ENCODE measurements at places on chromosomes 12 and 14.

GRCh38 chr12:80187660-80188090 is 88.3 kb downstream of the OTOGL start:
- peak; percentile 56 for DNase-seq

GRCh38 chr12:2999265-2999841 is 40.2 kb downstream of the TEAD4 start:
- no peak for DNase-seq

DNA sequence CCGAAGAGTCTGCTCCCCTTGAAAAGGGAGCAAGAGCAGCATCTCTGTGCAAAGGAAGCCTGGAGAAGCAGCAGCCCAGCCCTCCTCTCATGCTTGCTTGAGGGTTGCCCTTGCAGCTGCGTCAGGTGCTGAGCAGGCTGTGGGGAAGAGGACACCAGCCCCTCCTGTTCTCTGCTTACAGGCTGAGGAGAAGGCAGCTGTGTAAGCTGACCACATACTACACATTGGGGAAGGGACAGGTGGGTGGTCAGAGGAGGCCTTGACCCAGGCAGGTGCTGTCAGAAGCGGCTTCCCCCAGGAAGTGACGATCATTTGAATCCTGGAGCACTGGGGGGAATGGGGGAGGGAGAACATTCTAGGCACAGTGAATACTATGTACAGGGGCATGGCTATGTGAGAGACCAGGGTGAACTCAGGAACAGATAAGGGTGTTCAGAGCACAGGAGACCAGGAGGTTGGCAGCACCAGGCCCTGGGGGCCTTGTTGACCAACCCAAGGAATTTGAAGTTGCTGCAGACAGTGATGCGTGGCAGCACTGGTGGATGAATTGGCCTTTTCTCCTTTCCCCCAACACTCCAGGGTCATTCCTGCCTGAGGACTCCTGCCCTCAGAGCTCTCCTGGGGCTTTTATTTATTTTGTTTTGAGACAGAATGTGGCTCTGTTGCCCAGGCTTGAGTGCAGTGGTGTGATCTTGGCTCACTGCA is 2.7 kb upstream of the KLC1 start:
- DNase-seq: no peak

DNA sequence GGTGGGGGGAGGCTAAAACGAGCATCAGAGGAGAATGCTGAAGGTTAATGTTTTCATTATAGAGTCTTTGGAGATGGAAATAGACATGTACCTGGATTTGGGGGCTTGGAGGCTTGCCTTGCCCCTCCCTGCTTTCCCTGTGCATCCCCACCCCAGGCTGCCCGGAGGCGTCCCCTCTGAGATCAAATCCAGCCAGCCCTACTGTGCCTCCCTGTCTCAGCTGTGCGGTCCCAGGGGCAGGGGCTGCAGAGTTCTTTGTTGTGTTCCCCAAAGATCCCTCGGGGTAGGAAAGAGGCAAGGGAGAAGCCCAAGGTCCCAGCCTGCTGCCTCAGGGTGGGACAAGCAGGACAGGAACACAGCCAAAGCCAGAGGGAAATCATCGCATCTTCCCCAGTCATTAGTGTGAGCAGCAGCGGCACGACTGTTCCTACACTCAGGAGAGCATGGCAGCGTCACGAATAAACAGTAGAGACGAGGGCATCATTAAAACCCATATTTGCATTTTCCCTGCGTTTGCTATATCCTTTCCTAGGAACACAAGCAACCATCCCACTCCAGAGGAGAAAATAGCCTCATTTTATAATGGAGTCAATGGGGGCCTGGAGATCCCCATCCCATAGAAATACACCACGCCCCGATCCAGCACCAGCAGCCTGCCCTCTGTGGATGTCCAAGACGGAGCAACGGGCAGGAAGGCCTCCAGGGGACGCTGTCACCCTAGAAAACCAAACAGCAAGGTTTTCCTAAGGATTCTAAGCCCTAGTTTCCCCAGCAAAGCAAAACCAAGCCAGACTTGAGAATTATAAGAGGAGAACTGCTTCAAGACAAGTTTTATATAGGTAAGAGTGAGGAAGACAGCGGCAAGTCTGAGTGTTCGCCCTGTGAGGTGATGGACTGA is 32.4 kb downstream of the ANO2 start:
- DNase-seq: no peak

GRCh38 chr12:48817873-48818830 is at the start of gene CACNB3:
TSS of gene CACNB3 (plus strand) at chr12:48818496. CDS start at chr12:48818930, 434 bp downstream.
- peak; percentile 54 for DNase-seq

- no peak for DNase-seq
These were observed 16.9 kb downstream of the ETV6 start for GRCh38 chr12:11666131-11667050.

GRCh38 chr14:103694572-103695026 is 20.7 kb downstream of the XRCC3 start:
- no peak for DNase-seq

- peak; percentile 83 for DNase-seq
These were observed 47.9 kb downstream of the FGD6 start for GRCh38 chr12:95169368-95169767.

DNA sequence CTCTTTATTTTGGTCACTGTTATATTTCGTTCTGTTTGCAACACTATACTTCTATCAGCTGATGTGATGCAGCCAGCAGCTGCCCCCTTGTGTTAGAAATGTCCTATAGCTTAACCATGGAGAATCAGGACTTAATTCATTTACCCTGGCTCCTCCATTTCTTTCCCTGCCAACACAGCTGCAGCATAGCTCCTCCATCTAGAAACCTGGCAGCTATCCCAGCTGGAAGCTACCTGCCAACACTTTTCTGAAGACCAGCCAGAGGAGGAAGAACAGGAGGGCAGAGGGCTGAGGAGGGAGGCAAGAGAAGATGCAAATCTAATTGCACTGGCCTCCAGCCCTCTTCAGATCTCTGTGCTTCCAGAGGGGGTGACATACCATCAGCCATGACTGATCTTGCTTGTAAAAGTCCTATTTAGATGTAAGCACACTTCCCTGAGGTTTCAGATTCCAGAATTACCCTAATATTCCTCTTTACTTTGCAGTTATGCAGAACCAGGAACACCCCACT is 156.8 kb upstream of the TMEM260 start:
- DNase-seq: peak; percentile 78

DNA sequence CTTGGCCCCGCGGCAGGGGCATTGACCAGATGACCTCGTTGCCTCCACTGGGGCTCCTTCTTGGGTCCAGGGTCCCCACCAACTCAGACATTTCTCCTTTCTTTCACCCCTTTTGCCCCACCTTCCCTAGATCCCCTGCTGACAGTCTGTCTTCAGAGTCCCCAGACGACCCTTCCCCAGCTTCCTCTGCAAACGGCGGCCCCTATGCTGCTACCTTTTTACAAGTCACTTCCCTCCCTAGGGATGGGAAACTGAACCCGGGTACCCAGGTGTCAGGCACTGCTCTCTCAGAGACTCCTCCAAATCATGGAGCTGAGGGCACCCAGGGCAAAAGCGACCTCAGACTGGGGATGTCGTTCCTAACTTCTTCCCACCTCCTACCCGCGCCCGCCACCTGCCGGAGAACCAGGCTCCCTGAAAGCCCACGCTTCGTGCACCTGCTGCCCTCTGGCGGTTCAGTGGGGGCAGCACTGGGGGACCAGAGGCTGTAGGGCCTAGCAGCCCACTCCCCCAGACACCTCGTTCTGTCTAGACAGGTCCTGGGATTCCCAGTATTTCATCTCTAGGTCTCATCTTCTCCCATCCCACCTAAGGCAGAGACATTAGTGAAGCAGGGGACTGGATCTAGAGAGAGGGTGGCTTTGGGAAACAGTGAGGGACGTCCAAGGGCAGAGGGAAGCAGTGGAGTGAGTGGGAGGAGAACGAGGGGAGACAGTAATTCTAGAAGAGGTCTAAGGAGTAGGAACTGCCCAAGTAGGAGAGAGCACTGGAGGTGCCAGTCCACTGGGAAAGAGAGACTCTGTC is 4.9 kb downstream of the ZNF385A start:
- peak; percentile 84 for DNase-seq

- DNase-seq: peak; percentile 5
These were observed 25.0 kb upstream of the HSPB8 start for GRCh38 chr12:119153477-119154434.

DNA sequence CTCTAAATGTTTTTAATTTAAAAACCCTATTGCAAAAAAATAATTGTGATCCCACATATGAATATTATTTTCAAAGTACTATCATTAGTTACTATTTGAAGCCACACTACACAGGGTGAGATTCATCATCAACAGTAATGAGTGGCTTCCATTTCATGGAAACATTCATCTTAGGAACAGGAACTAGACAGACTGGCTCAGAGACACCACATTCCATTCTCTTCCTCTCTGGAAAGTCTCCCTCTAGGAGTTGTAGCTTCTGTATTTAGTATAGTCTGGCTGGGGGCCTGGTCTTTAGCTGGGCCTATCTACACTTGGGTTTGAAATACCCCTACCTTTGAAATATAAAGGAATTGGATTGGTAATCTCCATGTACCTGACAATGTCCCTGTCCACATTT is 6.2 kb upstream of the VDR start:
- DNase-seq: no peak

GRCh38 chr14:92617581-92617980 is 104.0 kb downstream of the RIN3 start:
- DNase-seq: no peak

- DNase-seq: peak; percentile 14
These were observed 7.2 kb upstream of the SDR9C7 start for GRCh38 chr12:56941299-56942017.

DNA sequence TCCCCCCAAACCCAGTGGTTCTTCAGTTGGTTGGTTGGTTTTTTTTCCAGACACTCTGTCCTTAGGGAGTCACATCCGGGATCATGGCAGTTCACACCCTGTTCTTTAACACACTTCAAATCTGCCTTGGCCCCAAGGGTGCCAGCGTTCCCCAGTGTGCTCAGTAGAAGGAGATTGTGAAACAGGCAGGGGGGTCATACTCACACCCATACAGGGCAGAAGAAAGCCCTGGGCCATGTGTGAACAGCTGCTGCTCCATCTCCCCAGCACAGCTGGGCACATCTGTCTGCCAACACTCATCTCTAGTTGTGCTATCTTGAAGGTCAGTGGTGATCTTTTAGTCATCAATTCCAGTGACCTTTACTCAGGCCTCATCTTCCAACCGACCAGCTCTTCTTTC is 64.4 kb upstream of the FUT8 start:
- DNase-seq: no peak

- DNase-seq: no peak
These were observed 281.5 kb downstream of the CACNA1C start for GRCh38 chr12:2334271-2334670.

DNA sequence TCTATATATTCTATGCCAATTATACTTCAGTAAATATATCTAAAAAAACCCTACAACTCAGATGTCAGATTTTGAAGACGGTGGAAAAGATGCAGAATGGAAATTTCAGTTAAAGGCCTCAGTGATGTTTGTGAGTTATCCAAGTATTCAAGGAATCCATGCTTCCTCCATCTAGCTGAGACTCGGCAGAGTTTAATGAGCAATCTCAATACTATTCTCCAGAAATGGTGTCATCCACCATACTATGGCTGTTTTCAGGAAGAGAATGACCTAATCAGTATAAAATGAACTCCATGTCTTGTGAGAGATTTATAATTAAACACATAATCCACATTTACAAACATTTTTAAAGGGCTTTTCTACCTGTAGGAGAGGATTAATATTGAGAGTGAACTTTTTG is 66.0 kb downstream of the KLHL28 start:
- DNase-seq: peak; percentile 73

GRCh38 chr12:116215023-116215422 is 62.5 kb downstream of the MED13L start:
- no peak for DNase-seq

GRCh38 chr12:78951803-78952551 is 87.4 kb downstream of the SYT1 start:
- peak; percentile 6 for DNase-seq

- peak; percentile 29 for DNase-seq
These were observed 21.8 kb downstream of the VASH1 start for GRCh38 chr14:76782885-76783566.

DNA sequence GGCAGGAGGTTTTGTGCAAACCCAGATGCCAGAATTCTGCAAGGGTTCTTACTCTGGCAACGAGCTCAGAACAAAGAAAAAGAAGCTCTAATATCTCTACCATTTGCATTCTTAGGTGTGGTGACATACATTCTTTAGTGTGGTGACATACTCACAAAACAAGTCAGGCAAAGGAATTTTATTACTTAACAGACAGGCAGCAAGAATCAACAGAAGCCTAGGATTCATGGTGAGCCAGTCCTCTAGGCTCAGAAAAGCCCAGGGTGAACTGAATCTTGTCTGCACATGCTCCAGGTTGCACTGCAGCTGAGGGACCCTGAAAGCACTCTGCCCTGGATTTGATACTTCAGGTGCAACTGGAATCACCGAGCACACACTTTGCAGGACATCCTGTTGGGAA is 122.4 kb upstream of the PTPRQ start:
- peak; percentile 9 for DNase-seq

DNA sequence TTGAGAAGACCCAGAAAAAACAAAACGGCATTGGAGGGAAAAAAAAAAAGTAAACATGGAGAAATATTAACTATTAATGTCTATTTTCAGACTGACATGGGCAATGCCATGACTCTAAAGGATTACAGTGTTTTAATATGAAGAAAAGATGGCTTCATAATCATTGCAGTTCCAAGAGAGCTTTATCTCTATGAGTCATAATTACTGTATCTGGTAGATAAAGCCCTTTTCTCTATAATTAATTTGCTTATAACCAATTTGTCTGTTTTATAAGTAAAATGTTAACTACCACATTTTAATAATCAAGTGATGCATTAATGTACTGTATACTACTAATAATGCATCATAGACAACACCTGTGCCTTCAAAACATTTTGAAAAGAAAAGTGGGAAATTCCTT is 59.7 kb downstream of the CLIP1 start:
- no peak for DNase-seq

- no peak for DNase-seq
These were observed 653 bp downstream of the PA2G4 start for GRCh38 chr12:56104815-56105608.

- no peak for DNase-seq
These were observed 39.5 kb downstream of the FRMD6 start for GRCh38 chr14:51691176-51691575.

GRCh38 chr12:75236206-75236605 is 26.6 kb upstream of the KCNC2 start:
- no peak for DNase-seq

GRCh38 chr12:94832780-94833681 is 170.5 kb downstream of the NDUFA12 start:
- peak; percentile 73 for DNase-seq

GRCh38 chr12:115823635-115824034 is 453.9 kb downstream of the MED13L start:
- DNase-seq: no peak

DNA sequence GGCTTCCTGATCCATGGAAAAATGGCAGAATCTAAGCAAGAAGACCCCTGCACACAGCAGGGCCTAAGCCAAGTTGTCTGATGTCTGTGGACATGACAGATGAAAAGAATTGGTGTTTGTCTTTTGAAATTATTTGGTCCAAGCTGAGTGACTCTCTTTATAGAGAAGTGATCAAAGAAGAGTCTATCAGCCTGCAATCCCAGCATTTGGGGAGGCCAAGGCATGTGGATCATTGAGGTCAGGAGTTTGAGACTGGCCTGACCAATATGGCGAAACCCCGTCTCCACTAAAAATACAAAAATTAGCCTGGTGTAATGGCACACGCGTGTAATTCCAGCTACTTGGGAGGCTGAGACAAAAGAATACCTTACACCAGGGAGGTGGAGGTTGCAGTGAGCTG is 64.8 kb upstream of the TUNAR start:
- DNase-seq: no peak

- DNase-seq: no peak
These were observed 32.3 kb downstream of the MED13L start for GRCh38 chr12:116245189-116245588.

GRCh38 chr12:76029982-76030340 is 1.6 kb downstream of the PHLDA1 start:
- DNase-seq: peak; percentile 56

All from astrocyte of the spinal cord (primary cell).